ENCODE measurements at places on chromosomes 3 and 15.

DNA sequence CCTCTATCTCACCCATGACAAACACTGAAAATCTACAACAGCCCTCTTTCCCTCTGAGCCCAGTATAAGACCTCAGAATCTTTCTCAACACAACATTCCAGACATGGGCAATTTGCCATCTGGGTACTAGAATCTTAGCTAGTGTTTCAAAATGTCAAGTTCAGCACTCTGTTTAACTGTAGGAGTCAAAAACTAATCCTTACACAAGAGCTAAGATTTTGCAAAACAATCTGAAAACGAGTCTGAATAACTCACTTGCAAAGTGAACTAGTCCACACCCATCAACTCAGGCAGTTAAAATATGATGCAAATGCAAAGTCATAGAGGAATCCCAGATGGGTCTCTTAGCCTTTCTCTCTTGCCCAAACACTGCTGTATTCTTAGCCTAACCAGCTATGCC is 67.8 kb downstream of the GPR176 start:
- DNase-seq: peak; percentile 52

DNA sequence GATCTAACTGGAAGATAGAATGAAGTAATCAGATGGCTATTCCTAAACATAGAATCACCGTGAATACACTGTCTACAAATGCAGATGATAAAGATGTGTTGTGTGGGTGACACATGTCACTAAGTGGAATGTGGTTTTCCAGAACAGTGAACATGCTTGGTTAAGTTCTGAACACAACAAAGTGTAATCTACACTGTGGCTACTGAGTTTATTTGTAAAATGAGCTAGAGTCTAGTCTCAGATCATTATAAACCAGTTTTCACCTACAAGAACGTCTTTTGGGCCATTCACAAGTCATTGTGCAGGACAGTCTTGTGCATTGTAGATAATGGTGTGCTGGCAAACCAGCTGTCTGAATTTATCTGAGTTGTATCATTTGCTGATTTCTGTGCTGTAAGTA is 35.3 kb downstream of the OXNAD1 start:
- DNase-seq: no peak

DNA sequence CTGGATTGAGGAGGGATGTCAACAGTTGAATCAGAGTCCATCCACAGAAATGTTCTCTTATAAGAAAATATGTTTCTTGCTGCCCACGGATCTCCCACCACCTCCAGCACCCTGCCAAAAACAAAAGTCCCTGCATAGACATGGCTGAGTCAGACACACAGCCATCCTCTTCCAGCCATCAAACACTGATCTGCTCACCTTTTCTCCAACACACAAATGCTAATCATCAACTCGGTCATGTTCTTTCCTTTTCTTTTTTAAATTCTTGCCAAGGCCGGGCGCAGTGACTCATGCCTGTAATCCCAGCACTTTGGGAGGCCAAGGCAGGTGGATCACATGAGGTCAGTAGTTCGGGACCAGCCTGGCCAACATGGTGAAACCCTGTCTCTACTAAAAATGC is 110.7 kb upstream of the IL12A start:
- no peak for DNase-seq

GRCh38 chr15:74830868-74831267 is 4.4 kb downstream of the CPLX3 start:
- DNase-seq: no peak

- no peak for DNase-seq
Observed at GRCh38 chr3:172136330-172136729, 97.0 kb downstream of the FNDC3B start.

DNA sequence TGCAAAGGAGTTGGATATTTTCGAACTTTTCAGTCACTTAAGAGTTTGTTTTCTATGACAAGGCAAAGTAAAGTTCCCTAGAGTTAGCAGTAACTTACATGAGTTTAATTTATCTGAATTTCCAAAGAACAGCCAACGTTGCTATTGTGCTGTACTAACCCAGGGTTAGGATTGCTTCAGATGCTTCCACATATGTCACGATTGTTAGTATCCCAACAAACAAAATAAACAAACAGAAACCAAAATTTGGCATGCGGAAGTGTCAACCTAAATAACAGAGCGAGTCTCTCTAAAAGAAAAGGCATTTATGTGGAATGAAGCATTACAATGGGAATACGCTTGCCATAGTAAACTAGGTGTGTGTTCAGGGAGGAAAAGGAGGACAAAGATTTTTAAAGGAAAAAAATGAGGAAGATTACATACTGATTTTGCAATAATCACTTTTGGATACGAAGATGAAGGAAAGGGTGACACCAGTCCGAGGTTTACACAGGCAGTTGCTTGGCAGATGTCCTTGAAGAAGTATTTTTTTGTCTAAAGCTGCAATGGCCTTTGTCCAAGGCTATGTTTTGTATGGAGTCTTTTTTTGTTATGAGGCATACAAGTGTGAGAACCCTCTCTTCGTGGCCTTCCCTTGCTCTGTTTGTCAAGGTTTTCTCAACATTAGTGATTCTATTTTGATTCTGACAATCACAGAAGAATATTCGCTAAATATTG is 267.9 kb downstream of the GABRG3 start:
- no peak for DNase-seq

DNA sequence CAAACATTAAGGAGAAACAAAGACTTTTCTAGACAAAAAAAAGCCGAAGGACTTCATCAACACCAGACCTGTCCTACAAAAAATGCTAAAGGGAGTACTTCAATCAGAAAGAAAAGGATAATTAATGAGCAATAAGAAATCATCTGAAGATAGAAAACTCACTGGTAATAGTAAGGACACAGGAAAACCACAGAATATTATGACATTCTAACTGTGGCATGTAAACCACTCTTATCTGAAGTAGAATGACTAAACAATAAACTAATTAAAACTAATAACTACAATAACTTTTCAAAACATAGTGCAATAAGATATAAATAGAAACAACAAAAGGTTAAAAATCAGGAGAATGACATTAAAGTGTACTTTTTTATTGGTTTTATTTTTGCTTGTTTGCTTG is 584.5 kb upstream of the CCDC54 start:
- DNase-seq: no peak

DNA sequence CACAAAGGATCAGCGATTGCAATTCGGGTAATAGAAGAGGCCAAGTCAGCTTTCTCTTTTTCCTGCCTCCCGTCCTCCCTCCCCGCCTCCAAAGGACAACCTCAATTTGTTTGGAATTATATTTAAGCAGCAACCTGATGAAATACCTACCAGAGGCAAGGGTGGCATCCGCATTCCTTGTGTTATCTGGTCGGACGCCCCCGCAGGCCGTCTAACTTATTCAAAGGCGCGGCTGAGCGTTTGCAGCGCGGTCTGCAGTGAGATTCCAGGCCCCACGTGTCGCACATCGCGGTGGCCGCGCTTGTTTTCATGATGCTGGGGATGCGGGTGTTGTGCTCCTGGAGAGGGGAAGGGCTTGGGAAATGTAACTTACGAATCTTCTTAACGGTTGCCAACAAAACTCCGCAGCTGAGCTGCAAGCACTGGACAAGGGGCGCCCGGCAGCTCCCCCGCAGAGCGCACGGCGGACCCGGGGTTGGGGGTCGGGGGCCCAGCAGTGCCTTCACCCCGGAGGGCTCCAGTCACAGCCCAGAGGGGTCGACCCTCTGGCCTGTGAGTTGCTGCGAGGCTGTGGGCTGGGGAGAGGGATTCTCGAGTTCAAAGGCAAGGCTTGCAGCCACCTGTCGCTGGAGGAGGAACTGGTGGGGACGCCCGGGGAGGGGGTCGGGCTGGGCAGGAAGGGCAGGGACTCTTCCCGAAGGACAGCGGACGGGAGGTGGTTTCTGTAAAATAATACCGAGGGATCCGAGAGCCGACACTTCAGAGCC is 20.5 kb upstream of the RGMA start:
- DNase-seq: no peak

GRCh38 chr3:25846282-25846681 is 56.4 kb downstream of the OXSM start:
- no peak for DNase-seq

GRCh38 chr3:133038089-133038730 is at the start of gene TMEM108:
TSS of gene TMEM108 (plus strand) at chr3:133038391.
- peak; percentile 30 for DNase-seq

- DNase-seq: no peak
Observed at GRCh38 chr3:18144571-18144970, 280.6 kb downstream of the SATB1 start.

GRCh38 chr3:31196881-31197364 is 302.5 kb upstream of the GADL1 start:
- DNase-seq: no peak

DNA sequence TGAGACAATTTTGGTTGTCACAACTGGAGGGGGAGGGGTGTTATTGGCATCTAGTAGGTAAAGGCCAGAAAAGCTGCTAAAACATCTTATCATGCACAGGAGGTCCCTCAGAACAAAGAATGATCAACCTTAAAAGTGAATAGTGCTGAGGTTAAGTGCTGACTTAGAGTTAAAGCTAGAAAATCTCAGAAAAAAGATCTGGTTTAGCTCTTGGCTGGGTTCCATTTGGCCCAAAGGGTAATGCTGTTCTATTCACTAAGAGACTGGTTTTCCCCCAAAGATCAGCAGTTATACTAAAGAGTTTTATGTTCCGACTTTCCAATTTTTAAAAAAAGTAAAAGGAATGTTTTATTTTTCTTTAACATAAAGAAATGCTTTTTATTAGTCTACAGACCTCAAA is 15.6 kb downstream of the DCBLD2 start:
- no peak for DNase-seq

- no peak for DNase-seq
Observed at GRCh38 chr15:42937143-42937542, 16.6 kb upstream of the TTBK2 start.

DNA sequence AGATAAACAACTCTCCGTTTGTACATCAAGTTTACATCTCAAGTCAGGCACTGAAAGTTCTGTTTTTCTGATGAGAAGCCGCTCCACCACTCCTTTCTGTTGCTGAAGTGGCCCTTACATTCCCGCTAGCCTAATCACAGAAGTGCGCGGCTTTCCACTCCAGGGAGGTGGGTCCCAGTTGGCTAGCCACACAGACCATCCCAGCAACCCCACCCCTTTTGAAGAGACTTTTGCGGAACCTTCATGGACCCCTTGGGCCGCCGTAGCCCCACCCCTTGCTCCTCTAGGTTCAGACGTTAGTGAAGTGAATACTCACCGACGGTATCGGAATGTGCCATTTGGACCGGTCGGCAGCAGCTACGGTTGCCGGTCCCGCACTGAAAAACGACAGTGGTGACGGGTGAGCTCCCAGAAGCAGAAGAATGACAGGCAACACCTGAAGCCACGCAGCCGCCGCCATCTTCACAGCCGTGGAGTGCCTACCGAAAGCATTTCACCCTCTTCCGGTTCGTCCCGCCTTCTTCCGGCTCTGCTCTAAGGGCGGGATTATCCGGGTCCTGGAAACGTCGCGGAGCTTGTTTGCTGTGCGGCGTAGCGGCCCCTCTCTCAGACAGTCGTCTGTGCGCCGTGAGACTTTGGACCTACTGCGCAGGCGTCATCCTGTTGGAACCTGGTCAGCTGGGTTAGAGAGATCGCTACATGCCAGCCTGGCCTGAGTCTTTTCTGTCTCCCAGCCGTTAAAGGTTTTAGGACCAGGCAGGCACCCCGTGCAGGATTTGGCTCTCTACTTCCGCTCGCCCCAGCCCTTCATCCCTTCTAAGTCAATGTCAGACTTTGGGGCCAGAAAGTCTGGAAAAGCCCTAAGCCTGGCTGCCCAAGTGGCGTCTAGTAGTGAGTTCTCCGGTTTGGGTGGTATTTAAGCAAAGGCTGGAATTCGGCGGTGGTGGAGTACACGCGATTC is at the start of the genes GANC and TMEM87A:
Gene GANC (plus strand): TSS at position 263 of the 961 bp plus-strand sequence. CDS start 1,281 bp downstream, outside the sequence.
Gene TMEM87A (minus strand): TSS at position 495 of the 961 bp plus-strand sequence. CDS start 35 bp downstream, at position 460.
- peak; percentile 98 for DNase-seq

DNA sequence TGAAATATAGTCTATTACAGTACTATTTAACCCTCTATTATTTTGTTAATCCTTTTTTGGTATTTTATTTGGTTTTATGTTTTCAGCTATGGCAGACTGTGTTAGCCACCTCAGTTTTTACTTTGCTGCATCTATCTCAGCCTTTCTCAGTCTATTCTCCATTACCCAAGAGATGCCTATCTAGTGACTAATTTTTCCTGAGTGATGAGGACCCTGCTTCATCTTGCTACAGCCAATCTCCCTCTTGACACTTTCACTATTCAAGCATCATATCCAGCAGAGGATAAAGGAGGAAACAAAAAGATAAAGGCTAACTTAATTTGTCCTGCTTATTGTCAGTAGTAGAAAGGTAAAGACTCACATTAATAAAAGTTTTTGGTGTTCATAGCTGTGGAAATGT is 141.8 kb upstream of the NECTIN3 start:
- no peak for DNase-seq

DNA sequence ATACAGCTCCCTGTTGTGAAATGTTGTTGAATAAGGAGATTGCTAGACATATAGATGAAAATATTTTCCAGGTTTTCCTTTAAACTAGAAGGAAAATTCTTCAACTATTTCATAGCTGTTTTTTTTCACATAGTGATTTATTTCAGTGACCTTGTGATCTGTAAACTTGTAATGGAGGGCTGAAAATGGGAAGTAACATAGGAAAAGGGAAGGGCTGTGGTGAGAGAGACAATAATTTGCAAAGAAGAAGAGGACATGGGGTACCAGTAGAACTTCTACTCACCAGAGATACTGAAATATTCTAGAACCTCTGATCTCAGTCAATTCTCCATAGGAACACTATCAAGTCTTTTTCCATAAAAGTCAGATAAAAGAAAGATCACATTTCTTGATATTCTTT is 60.4 kb downstream of the PLS1 start:
- DNase-seq: no peak

DNA sequence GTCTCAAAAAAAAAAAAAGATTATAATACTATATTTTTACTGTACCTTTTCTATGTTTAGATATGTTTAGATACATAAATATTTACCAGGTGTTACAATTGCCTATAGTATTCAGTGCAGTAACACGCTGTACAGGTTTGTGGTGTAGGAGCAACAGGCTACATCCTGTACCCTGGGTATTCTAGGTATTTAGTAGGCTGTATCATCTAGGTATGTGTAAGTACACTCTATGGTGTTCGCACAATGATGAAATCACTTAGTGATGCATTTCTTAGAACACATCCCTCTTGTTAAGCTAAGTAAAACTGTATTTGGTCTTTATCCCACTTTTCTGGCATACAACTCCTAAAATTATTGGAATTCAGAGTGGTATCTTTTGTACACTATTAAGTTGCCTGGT is 77.8 kb downstream of the CDC25A start:
- DNase-seq: no peak

Measured in AG04450 (cell line).